ENCODE measurements at places on chromosomes 7 and 10.

DNA sequence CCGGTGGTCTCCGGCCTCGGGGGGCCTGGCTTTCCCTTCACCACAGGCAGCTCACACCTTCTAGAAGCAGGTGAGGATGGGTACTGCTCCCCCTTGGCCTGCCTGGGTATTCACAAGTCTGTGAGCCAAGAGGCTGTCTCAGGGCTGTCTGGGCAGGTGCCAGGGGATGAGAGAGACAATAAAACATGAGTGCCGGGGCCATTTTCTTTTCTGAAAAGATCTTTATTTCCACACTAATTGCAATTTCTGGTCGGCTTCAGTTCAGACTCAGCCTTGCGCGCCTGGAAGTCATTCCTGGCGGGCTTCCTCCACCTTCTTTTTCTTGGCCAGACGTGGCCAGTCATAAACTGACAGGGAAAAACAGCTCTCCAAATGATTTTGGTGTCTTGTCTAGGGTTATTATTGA is 171.2 kb downstream of the ARHGAP12 start:
- DNase-seq: no peak

GRCh38 chr7:142412551-142413193 is 154.8 kb upstream of the PRSS58 start:
- peak; percentile 6 for DNase-seq

DNA sequence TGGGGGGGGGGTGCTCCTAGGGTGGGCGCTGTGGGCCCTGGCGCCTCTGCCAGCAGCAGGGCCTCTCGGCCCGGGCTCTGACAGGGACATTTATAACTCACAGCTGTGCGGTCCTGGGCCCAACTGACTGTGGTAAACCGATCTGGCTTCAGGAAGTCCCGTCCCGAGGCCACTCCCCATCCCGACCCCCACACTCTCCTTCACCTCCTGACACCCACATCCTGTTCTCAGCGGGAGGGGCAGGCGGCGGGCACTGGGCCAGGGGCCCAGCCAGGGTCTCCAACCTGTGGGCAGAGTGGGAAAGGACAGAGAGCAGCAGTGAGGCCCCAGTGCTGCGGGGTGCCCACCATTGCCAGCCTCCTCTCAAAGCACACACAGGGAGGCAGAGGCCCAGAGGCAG is 69.1 kb downstream of the ZMIZ1 start:
- no peak for DNase-seq

GRCh38 chr10:31920538-31920937 is 8.1 kb downstream of the ARHGAP12 start:
- DNase-seq: no peak

- DNase-seq: no peak
Observed at GRCh38 chr10:32379318-32379949, 32.5 kb upstream of the EPC1 start.

DNA sequence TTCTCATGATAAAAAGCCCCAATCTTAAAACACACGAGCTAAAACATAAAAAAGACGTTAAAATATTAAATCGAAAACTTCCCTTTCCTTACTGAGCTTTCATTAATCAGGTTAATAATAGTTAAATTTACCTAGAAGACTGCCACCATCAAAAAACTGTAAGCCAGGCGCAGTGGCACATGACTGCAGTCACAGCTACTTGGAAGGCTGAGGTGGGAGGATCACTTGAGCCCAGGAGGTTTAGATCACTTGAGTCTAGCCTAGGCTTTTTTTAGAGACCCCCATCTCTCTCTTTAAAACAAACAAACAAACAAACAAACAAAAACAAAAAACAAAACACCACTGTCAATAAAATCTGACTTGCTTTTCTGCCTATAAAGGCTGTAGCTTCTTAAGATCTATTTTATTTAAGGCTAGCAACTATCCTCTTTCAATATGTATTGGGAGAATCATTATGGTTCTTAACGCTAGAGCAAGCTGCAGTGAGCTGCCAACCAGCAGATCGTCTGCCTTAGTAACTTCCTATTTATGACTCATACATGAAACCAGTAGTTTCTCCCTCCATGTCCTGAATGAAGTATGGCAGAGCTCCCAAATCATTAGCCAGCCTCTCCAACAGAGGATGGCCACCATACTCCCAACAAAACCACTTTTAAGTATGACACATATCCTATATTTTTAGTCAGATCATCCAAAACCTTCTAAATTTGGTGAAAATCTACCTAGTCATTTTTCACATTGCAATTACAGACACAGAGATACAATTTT is 163.7 kb downstream of the SRPK2 start:
- no peak for DNase-seq

DNA sequence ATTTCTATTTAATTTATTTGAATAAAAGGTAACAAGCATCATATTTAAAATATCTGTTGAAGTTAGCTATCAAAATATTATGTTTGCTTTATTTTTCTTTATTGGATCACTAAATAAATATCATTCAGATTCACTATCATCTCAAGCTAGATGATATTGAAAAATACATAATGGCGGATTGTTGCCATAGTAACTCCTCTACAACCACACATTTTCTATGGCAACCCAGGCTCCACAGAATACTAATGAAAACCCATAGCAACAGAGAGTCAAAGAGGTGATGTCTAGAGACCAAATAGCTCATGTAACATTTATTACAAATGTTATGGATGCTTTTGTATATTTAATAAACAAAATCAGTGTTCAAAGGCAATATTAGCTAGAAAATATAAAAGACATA is 148.9 kb upstream of the CDK1 start:
- no peak for DNase-seq

GRCh38 chr10:111101796-111102195 is 25.0 kb downstream of the ADRA2A start:
- DNase-seq: no peak

GRCh38 chr7:122136639-122137245 is 7.3 kb downstream of the AASS start:
- DNase-seq: no peak

DNA sequence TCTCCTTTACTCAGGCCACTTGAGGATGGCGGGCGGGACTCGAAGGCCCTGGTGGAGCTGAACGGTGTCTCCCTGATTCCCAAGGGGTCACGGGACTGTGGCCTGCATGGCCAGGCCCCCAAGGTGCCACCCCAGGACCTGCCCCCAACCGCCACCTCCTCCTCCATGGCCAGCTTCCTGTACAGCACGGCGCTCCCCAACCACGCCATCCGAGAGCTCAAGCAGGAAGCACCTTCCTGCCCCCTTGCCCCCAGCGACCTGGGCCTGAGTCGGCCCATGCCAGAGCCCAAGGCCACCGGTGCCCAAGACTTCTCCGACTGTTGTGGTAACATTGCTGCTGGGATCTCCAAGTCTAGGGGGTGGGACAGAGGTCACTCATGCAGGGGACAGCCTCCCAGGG is 65.7 kb downstream of the GTF2IRD1 start:
- DNase-seq: no peak

DNA sequence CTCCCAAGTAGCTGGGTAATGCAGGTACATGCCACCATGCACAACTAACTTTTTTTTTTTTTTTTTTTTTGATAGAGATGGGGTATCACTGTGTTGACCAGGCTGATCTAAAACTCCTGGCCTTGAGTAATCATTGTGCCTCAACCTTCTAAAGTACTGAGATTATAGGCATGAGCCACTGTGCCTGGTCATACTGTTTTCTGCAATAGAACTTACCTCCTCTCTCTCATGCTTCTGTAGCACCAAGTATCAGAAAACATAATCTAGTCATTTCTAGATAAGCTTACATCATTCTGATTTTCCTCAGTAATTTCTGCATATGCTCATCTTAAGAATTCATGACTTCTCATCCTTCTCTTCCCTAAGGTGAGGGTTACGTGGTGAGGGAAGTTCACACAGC is 210.0 kb downstream of the IMMP2L start:
- DNase-seq: no peak

GRCh38 chr10:126674741-126675515 is 4.4 kb upstream of the C10orf90 start:
- no peak for DNase-seq

GRCh38 chr7:151404216-151405011 is 5.4 kb downstream of the WDR86 start:
- DNase-seq: no peak

DNA sequence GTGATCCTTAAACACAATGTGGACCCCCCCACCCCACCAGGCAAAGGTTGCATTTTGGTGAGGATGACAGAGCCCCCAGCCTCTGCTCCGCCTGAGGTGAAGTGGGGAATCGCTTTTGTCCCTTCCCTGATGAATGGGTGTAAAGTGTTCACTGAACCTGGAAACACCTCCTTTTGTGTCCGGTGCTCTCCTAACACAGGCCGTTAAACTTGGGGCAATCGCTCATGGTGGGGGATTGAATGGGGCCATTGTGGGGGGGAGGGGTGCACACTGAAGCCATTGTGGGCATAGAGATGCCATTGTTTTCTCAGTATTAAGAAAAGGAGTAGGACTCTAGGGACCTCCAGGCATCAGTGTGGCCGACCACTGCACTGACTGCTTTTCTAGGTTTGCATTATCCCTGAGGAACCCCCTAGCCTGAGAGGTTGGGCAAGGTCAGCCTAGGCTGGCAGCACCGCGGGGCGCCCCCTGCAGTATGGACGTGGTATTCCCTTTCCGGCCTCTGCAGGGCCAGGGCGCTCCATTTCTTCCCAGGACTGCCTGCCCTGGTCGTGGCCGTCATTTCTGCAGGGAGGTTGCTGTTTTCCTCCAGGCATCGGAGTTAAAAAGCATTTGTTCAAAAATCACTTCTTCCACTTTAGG is 158.3 kb downstream of the TCF7L2 start:
- no peak for DNase-seq

DNA sequence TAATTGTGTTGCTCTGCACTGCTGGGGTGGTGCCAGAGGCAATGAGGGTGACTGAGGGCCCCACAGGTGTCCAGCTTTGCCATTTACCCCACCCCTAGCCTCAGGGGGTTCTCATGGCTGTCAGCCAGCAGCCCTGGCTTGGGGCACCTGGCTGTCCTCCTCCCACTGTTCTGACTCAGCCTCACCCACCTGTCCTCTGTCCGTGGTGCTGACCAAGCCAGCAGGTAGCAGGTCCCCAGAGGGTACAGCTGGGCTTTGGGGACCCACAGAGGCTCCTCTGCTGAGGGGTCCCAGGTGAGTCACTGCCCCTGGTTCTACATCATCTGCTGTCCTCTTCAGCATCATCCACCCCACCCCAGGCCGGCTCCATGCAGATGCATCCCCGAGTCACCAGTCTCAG is 32.2 kb upstream of the ZNF716 start:
- no peak for DNase-seq

GRCh38 chr7:64541438-64542359 is 21.2 kb downstream of the ZNF680 start:
- no peak for DNase-seq

GRCh38 chr10:11063856-11064255 is 46.2 kb downstream of the CELF2 start:
- no peak for DNase-seq

- DNase-seq: no peak
Observed at GRCh38 chr10:88793712-88794299, 8.7 kb upstream of the LIPM start.

GRCh38 chr7:54904130-54904529 is 114.7 kb upstream of the EGFR start:
- DNase-seq: no peak

- no peak for DNase-seq
Observed at GRCh38 chr10:3877211-3878000, 92.4 kb upstream of the KLF6 start.

- DNase-seq: no peak
Observed at GRCh38 chr7:8283968-8284367, 22.0 kb upstream of the ICA1 start.

DNA sequence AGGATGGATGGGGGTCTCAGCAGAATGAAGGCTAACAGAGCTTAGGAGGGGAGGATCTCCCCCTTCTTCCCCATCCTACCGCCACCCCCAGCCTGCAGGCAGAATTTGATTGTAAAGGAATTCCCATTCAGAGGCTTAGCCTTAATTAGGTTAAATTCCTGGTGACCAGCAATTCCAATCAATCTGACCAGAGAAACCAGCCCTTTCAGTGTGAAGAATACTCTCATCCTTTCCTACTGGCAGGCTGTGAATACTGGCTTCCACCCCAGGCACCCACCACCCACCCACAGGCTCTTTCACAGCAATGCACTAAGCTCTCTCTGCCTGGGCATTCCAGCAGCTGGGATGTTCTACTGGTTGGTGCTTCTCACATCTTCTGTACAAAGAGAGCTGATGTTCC is 137.9 kb upstream of the LYZL1 start:
- DNase-seq: no peak

- no peak for DNase-seq
Observed at GRCh38 chr10:32307609-32308008, 39.3 kb downstream of the EPC1 start.

DNA sequence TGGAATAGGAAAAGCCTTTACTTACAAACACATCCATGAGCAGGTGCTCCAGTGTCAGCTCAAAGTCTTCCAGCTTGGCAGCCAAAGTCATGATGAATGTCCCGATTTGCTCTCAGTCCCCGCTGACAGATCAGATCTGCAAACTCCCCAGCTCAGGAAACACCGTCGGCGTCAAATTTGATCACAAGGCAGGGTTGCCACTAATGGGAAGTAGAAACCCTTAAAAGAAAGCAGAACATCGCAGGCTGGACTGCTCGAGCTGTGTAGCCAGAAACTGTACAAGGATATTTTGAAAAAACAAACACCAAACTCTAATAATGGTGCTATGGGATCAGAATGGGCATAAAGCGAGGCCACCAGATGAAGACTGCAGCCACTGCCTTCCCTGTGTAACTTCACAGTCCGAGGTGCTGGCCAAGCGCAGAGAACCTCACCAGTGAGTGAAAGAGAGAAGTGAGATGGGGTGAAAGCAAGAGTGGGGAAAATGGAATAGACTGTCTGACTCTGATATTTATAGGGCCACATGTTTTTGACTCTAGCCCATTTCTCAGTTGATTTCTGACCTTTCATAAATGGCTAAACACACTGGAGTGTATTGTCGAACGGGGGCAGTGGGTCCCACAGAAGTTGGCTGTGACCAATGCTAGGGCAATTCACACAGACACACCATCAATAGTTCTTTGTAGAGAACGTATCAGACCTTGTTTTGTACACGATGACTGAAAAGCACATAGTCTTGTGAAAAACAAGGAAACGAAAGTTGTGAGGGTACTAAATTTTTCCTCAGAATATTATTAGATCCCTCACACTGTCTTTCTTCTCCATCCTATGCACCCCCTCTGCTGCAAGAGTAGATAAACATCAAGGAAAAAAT is 306.2 kb downstream of the FRMD4A start:
- DNase-seq: no peak

- no peak for DNase-seq
Observed at GRCh38 chr10:132832186-132832969, 46.4 kb upstream of the NKX6-2 start.

Measured in stimulated activated CD4-positive, alpha-beta T cell treated with anti-CD3 and anti-CD28 coated beads, Interleukin-1b, Interleukin-23, amount 100 ng/mL, for 1 hour (primary cell).